DMS79 (cell line): ENCODE measurements at places on chromosomes 4 and X.

GRCh38 chr4:28772066-28772465 is 1911.4 kb downstream of the STIM2 start:
- no peak for DNase-seq

DNA sequence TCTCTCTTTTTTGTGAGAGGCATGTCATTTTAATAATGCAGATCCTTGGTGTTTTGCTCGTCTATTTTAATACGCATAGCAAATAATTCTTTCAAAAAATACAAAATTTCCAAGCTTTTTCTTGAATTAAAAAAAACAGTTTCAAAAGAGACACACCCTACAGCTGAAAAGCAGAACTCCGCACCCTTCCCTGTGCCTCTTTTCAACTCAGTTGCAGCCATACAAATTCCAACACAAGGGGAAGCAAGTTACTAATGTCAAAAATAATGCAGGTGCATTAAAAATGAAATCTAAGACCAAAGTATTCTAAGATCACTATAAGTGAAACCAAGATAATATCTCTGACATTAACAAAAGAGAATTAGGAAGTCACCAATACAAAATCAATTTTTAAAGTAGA is 66.6 kb downstream of the NR3C2 start:
- DNase-seq, result no peak

DNA sequence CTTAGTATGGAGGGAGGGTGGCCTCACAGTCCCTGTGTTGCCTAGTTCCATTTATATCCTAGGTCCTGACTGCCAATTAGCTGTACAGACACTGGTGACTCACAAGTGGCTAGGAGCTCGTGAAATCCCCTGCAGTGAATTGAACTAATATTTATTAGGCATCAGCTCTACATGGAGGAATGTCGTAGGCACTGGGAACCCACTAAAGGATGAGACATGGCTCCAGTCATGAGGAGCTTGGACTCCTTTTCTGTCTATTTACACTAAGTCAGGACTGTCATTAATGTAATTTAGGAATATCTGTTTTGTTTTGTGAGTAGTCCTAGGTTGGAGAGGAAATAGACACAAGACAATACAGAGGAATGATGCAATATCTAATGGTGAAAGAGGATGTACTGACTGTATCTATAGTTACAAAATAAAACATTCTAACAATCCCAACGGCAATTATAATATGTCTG is 67.7 kb downstream of the MID1IP1 start:
- no peak for DNase-seq

DNA sequence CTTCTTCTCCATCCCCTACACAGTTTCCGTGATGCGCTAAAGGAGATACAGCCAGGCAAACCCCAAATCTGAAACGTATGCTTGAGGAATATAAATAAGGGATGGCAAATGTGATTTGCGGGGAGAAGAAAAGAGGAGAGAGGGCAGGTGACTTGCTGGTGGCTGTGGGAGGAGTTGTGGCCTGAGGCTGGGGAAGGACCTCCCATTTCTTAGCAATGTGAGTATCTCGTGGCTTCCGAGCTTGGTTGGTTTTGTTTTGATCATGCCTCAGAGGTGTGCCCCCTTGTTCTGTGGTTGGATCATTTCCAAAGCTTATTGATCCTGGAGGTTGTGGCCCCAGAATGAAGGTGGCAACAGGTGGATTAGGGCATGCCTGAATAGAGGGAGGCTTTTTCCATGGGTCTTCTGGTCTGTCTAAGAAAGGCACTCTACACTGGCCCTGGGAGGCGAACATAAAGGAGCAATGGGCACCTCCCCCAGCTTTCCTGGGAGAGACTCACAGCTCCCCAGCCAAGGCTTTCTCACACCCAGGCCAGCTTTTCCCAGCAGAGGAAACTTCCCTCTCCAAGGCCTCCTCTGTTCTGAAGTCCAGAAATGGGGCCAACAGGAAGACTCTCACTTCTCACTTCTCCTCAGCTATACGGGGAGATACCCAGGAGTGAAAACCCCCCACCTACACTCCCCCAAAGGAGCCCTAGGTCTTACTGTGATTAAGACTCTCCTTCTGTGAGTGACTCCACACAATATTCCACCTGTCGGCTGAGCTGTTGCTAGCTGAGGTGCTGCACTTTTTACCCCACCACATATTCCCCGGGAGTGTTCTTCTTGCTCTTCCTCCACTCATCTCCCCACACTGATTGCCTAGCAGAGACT is 40.0 kb downstream of the C4orf51 start:
- DNase-seq, result no peak

DNA sequence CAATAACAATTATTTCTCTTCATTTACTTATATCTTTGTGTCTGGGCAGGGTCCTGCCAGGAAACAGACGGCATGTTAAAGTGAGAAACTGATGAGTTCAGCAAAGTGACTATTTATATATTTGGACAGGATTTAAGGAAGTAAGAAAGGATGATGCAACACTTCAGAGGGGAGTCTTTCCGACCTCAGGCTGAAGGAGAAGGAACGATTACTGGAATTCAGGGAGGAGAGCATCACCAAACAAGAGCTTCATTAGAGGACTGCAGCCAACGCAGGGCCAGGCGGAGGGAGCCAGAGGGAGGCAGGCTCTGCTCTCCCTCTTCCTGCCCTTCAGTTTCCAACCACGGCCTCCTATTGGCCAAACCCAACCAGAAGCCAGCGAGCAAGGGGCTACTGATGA is 1.5 kb upstream of the TLR7 start:
- no peak for DNase-seq

- DNase-seq, result no peak
Measured at GRCh38 chr4:143302536-143302935, 34.1 kb upstream of the GAB1 start.

- DNase-seq, result no peak
Measured at GRCh38 chrX:149521438-149521837, 16.3 kb upstream of the IDS start.

DNA sequence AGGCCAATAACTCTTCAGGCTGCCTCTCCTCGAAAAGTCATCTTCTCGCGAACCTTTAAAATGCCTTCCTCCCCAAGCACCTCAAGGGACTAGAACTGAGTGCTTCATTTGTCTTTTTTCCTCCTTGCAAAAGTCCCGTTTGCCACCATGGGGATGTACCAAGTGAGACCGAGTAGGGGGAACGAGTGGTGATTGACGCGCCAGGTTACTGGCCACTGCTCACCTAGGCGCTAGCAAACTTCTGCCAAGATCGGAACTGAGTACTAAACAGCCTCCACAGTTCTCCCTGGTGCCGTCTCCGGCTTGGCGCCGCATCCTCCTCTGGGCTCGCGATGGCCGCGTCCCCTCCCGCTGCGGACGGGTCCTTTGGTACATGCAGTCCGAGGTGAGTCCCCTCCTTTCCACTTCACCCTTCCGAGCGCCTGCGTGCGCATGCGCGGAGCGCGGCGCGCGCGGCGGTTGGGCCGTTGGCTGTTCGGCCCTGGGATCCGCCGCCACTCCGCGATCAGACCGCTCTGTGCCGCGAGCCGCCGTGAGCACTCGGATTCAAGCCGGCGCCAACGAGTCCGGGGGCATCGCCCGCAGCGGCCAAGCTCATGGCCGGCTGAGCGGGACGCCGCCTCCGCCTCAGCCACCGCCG is at the start of gene CDK16:
Gene CDK16 (plus strand): TSS at position 402 of the 640 bp plus-strand sequence. CDS start 4,877 bp downstream, outside the sequence.
- peak; percentile 37 for DNase-seq

DNA sequence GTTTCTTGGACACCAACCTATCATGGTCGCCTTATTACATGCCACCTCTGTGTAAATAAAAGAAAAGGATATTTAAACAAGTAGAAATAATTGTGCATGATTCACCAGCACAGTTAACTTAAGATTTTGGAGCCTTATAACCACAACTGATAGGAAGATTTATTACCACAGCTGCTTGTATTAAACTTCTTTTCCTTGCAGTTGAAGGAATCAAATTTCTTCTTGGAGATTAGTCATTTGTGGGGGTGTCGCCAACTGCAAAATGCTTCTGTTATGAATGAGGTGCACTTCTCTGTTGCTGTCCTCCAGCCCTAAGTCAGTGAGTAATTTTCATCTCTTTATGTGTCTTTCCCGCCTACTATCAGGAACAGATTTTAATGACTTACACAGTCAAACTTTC is 73.3 kb downstream of the OR13H1 start:
- no peak for DNase-seq

DNA sequence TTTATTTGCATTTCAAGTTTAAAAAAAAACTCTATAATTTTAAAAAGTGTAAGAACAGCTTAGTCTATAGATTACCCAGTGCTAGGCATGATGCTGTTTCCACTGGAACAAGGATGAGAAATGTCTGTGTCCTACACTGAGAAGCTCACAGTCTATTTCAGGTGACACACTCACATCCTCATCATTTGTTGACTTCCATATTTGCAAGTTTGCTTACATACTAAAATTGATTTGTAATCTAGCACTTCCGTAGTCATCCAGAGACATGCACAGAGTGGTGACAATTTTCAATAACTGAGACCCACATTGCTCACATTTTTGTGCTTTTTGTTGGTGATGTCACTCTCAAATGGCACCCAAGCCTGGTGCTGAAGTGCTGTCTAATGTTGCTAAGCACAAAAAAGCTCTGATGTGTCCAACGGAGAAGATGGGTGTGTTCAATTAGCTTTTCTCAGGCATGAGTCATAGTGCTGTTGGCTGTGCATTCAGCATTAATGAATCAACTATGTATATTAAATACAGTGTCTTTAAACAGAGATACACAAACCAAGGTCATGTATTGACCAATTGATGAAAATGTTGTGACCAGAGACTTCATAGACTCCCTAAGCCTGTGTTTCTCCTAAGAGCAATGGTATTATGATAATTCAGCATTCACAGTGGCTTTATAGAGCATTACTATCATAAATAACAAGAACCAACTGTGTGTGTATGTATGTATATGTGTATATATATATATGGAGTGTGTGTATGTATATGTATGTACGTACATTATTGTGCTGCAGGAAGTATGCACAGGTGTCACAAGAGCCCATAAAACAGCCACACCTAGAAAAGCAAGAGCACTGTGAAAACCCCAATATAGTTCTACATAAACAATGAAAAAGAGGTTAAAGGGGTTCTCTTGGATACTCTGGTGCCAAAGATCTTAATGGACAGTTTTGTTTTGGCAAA is 31.2 kb upstream of the VCX3B start:
- no peak for DNase-seq

DNA sequence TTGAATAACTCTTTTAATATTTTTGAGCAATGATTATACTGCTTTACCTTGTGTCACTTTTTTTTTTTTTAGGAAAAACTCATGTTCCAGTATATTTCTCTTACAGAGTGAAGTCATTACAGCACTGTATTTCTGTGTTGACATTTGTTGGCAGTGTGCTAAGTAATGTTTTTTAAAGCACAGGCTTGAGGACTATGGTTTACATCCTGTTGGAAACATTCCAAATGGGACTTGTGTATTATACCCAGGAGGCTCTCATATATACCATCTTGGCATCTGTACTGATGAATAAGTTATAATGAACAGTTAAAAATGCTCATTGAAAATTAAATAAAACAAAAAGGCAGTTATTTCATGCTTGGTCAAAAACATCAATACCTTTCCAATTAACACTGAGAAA is 33.8 kb downstream of the CEP44 start:
- DNase-seq, result peak; percentile 1
